T-helper 9 cell (primary cell): ENCODE measurements at places on chromosomes 2 and 18.

DNA sequence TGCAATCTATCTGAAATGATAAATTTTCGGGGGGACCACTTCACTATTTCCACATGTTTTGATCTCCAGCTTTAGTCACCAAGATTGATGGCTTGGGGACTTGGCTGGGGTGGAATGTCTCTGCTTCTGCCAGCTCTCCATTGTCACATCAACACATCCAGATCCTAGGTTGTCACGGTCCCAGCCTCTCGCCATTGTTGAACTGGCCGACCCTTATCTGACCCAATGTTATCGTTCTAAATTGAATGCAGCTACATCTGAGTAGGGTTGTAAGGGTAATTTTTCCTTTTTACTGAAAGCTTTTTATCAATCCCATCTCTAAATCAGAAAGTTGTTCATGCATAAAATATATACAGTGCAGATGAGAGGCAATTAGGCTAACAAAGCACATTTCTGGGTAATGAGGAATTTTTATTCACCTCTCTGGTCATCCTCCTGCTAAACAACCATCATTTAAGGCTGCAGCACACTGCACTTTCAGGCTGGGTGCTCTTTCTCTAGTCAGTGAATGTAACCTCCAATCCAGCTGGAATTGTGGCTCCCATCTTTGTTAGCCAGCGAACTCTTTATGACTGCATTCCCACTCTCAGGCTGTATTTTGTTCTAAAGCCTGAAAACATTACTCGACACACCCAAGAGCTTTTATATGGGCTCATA, 128.2 kb downstream of the COL4A4 start:
- DNase-seq = no peak

DNA sequence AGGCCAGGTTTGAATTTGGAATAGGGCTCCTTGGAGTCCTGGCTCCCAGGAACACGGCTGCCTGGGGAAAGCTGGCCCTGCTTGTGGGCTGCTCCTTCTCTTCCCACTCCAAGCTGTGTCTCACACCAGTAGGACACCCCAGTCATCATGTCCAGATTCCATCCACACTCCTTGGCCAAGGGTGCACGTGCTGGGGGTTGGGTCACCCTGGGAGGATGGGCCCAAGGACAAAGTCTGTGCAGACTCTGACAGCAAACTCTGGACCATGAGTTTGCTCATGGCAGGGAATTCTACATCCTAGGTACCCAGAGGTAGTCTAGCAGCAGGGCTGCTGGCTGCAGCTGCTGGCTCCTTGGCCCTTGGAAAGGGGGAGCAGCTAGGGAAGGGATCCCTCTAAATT, 102.4 kb upstream of the EPAS1 start:
- DNase-seq = no peak

GRCh38 chr18:23828426-23828825, 139.2 kb downstream of the LAMA3 start:
- DNase-seq = peak; percentile 21

GRCh38 chr18:10381516-10381915, 72.9 kb upstream of the APCDD1 start:
- no peak for DNase-seq

- DNase-seq = no peak
Measured at GRCh38 chr2:231781798-231782726, 980 bp upstream of the PDE6D start.

- DNase-seq = no peak
Measured at GRCh38 chr2:64400733-64401528, 53.0 kb upstream of the LGALSL start.

DNA sequence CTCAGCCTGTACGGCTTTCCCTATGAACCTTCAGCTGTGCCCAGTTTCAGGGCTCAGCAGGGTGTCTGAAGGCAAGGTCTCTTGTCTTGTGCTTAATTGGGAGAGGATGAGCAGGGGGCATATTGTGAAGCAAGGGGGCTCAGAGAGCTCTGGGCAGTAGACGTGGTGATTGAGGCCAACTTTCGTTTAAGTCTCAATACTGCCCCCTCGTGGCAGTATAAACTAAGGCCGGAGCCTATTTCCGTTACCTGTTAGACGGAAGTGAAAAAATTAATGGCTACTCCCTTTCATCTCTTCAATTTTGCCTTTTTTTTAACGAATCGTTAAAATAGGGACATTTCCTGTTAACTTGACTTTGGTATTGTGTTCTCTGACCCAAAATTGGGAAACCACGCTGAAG, 193.4 kb downstream of the TDRD15 start:
- DNase-seq = no peak

DNA sequence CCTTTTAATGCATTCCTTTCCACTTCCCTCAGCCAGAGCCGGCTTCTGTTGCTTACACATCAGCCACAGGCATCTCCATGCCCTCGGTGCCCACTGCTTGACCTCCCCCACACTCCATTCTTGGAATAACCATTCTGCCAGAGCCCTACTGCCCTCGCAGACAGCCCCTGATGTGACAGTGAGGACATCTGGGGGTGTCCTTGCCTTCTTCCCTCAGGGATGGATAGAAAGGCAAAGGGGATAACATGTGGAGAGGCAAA, 6.4 kb upstream of the NPPC start:
- DNase-seq = no peak

DNA sequence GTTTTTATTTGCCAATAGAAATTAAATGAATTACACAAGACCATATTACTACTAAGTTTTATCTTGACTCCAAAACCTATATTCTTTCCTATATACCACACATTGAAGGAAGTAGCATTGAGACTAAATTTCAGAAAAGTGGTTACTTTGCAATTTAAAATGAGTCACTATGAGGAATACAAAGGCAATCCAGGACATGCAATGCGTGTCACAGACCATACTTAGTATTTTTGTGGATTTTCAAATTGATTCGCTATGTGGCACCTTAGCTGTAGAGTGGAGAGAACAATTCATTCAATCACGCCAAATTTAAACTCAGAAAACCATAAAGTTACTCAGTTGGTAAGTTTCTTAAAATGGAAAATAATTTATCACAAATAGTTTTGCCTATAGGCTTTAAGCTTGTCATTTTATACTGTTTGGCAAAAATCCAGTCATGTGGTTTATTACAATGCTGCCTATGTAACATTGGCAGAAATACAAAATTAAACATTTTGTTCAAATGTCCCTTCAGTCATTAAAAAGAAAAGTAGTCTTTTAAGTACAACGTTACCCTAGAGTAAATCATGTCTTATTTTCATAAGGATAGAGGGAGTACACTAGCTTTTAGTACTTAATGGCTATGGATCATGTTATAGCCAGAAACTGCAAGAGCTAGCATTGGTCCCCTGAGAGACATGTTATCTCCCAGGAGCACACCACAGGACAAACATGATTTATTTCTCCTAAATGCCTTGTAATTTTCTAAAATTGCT, 222.8 kb upstream of the CDH7 start:
- DNase-seq = no peak

DNA sequence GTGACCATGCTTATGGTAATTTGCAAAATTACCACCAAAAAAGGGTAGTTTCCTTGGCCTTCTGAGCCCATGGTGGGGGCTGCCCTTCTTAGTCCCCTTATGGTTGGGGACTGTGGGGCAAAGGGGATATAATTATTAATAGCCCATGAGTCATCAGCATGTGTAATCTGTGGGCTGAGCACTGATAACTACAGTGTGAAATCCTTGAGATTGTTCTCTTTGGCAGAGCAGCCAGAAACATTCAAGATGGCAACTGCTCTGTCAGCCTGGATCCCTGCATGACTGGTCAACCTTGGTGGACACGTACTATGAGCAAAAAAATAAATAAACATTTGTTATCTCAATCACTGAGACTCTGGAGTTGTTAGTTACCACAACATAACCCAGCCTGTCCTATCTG, 61.3 kb downstream of the MGAT4A start:
- DNase-seq = no peak

- no peak for DNase-seq
Measured at GRCh38 chr2:217179854-217180253, 320.0 kb upstream of the TNP1 start.

DNA sequence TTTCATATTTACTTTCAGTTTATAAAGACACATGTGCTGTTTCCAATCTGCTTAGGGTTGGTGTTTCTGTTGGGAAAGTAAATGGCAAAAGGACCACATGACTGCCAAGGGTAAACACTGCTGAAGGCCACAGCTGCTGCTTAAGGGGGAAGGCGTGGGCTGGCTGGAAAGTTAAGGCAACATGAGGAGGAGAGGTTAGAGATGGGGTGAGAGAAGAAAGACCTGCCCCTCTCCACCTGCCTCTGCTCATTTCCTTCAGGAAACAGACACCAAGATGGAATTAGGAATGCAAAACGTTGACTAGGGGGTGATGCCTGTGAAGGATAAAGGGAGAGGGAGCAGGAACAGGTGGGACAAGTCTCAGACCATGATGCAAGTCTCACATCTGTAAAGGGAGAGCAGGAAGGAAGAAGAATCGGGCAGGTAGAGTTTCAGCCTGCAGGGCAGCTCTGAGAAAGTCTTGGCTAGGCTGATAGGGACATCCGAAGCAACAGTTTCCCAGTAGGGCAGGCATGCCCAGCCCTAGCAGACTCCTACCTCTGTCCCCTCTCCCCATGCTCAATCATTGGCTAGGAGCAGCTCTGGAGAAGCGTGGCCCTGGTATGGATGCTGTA, 86.0 kb downstream of the CDC42EP3 start:
- no peak for DNase-seq

DNA sequence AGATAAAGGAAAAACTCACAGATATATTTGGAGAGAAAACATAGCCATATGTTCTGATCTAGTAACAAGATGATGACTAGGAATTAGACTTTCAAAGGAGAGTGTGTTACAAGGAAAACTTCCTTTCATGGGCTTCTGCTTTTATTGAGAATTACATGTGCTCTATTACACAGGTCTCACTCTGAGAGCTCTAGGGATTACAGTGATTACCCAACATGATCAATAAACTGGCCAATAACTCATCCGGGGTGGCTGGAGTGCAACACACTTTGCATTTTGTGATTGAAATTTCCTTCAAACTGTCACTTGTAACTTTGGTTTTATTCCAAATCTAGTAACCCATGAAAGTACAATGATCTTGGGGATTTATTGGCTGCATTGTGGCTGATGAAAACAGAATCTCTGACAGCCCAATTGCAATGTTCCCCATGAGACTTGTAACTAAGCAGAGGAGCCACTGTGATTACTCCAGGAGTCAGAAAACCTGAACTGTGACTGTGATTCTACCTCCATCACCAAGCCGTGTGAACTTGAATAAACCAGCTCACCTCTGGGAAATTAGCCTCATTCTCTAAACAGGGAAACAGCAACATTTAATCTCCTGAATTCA, 40.2 kb upstream of the LRRC30 start:
- DNase-seq = no peak

- no peak for DNase-seq
Measured at GRCh38 chr2:120392923-120393322, 47.0 kb downstream of the INHBB start.

DNA sequence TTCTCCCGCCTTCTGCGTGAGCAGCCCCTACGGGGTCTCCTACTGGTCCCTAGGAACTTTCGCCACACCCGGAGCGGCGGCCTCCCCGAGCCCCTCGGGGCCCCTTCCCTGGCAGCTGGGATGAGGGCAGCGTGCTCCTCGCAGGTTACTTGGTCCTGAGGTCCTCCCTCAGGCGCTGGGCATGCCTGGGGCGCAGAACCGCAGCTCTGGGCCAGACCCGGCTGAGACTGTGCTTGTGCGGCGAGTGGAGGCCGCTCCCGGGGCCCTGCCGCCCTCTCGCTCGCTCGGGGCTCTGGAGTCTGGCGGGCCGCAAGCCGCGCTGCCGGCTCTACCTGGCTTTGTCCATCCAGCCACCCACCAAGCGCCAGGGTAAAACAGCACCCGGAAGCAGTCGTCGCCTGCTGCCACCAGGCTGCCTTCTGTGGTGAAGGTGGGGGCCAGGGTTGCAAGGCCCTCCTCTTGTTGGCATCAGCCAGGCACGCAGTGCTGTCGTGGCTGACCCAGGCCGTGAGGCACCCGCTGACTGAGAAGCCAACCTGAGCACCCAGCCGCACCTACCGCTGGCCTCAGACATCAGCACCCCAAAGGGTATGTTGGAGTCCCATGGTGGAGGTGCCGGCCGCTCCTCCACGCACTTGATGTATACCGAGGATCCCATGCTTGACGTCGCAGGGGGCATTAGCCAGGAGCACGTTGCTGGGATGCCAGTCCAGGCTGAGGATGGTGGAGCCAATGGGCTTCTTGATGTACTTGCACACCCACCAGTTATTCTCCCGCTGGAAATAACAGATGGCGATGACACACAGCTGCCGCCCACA, 46.1 kb upstream of the PTH2R start:
- no peak for DNase-seq

GRCh38 chr2:16625201-16625729, 40.4 kb downstream of the CYRIA start:
- no peak for DNase-seq

GRCh38 chr18:23126376-23127056, 8.8 kb upstream of the CABLES1 start:
- DNase-seq = no peak

- no peak for DNase-seq
Measured at GRCh38 chr2:16973586-16974286, 308.1 kb upstream of the CYRIA start.

- DNase-seq = no peak
Measured at GRCh38 chr2:84766791-84767190, 114.1 kb downstream of the TRABD2A start.

- DNase-seq = no peak
Measured at GRCh38 chr2:120754067-120754960, 18.6 kb downstream of the GLI2 start.

GRCh38 chr2:160258492-160258805, 58.4 kb upstream of the ITGB6 start:
- DNase-seq = no peak

GRCh38 chr2:228469721-228470120, 288.2 kb upstream of the SPHKAP start:
- no peak for DNase-seq

DNA sequence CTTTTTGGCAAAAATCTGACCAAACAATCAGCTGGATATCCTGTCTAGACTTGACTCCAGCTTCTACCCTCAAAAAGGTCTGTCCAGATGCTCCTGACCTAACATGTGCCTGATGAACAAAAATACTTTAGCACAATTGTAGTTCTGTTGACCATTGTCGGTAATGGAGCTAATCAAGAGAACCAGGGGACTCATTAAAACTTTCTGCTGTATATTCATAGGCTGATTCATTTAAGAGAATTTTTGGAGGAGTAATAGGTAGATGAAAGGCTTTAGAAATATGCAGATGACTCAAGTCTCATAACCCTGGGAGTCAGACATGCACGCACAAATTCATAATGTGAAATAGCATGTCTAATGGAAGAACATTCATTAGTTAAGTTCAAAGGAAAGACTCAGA, 514.2 kb downstream of the TXNL1 start:
- no peak for DNase-seq

DNA sequence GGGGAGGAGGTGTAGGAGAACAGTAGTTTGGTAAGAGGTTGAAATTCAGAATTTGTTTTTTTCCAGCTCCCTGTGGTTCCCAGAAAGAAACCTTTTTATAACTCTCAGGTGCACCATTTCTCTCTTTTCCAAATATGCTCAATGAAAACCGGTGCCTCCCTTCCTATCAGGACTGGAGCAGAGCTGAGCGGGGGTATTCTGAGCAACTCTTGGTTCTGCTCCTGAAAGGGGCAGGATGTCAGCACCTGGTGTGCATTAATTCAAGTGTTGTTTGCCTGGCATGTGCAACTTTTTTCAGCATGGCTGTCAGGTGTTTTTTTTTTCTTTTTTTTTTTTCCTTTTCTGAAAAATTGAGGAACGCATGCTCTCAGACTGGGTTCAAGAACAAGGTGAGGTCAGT, 74.1 kb downstream of the MAPK4 start:
- DNase-seq = no peak

- DNase-seq = no peak
Measured at GRCh38 chr2:26527726-26528585, 50.0 kb upstream of the OTOF start.
